ENCODE measurements at places on chromosomes 4 and X.
A peak's percentile ranks its signal among the peaks of the same experiment; 100 is the strongest.

- no peak for DNase-seq
Observed at GRCh38 chr4:21102667-21103066, 402.4 kb downstream of the PACRGL start.

- peak; percentile 70 for DNase-seq
Observed at GRCh38 chr4:8537041-8537461, 43.1 kb upstream of the GPR78 start.

- no peak for DNase-seq
Observed at GRCh38 chrX:74520291-74520690, 94.1 kb downstream of the RLIM start.

GRCh38 chrX:129831091-129831885 lies 12.4 kb downstream of the ZDHHC9 start:
- no peak for DNase-seq

DNA sequence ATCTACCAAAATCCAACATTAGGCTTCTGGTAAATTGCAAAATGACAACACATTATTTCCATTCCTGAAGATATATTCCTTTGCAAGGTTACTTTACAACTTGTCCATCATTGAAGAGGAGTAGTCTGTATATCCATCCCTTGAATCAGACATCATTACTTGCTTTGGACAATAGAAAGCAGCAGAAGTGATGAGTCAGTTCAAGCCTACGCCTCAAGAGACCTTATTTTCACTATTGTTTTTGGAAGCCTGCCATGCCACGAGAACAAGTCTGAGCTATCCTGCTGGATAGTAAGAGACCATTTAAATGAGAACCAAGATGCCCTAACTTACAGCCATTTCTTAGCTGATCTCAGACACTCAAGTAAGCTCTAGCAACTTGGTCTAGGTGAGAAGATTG lies 246.0 kb upstream of the HHIP start:
- DNase-seq: peak; percentile 34

DNA sequence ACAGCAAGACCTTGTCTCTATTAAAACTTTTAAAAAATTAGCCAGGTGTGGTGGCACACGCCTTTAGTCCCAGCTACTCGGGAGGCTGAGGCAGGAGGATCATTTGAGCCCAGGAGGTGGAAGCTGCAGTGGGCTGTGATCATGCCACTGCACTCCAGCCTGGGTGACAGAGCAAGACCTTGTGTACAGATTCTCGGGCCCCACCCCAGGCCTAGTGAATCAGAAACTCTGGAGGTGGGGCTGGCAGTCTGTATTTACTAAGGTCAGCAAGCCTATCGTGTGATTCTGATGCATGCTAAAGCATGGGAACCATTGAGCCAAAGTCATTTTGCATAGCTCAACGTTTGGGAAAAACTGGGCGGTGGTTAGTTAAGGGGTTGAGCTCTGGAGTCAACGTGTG lies 3.5 kb downstream of the S100G start:
- no peak for DNase-seq
